T-helper 2 cell treated with Interferon-gamma antibody and Interleukin-4, amounts not matched to agents 5 μg/mL and 100 μg/mL, for 36 hours (primary cell): ENCODE measurements at places on chromosomes 6 and 20.

- DNase-seq: no peak
Observed at GRCh38 chr6:162899148-162899547, 171.4 kb downstream of the PACRG start.

DNA sequence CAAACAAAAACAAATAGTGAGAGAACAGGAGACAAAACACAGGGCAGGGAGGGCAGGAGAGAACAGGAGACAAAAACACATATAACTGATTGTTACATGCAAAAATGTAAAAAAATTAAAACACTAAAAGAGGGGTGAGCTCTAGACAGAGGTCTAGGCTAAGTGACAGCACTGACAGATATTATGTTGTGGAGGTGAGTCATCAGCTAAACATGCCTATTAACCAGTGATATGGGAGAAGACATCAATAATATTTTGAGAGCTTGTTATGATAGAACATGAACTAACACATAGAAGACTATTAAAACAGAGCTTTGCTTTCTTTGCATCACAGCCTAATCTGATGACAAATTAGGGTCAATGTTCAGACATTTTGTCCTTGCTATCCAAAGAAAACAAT is 972.7 kb downstream of the PRIM2 start:
- no peak for DNase-seq

- DNase-seq: no peak
Observed at GRCh38 chr6:72959821-72960220, 265.5 kb downstream of the KHDC1L start.

DNA sequence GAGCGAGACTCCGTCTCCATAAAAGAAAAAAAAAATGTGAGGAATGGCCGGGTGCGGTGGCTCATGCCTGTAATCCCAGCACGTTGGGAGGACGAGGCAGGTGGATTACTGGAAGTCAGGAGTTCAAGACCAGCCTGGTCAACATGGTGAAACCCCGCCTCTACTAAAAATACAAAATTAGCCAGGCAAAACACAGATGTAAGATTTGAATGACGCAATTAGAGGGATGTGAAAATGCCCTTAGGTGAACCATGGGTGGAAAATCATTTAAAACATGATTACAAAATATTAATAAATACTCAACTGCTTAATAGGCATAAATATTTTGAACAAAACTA is 20.9 kb downstream of the COL9A3 start:
- DNase-seq: no peak

GRCh38 chr6:139394027-139394649 is 19.7 kb upstream of the CITED2 start:
- no peak for DNase-seq

- no peak for DNase-seq
Observed at GRCh38 chr6:158293122-158293521, 19.1 kb upstream of the TULP4 start.
